NCI-H345 (cell line): ENCODE measurements at places on chromosomes 5 and 9.
A peak's percentile ranks its signal among the peaks of the same experiment; 100 is the strongest.

- DNase-seq: no peak
Observed at GRCh38 chr5:59874675-59875074, 18.9 kb downstream of the PDE4D start.

DNA sequence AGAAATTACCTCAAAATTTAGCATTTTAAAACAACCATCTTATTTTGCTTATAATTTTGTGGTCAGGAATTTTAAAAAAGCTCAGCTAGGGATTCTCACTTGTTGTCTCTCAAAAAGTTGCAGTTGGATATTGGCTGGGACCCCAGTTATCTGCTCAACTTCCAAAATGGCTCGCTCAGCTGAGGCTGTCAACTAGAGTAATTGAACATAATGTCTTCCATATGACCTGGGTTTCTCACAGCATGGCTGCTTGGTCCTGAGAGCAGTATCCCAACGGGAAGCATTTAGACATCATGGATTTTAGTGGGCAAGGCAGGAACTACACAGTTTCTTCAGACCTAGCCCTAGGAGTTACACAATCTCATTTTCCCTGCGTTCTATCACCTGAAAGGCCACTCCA lies 63.6 kb upstream of the SPEF2 start:
- DNase-seq: no peak

- peak; percentile 67 for DNase-seq
Observed at GRCh38 chr9:117403848-117404247, 11.0 kb downstream of the ASTN2 start.

DNA sequence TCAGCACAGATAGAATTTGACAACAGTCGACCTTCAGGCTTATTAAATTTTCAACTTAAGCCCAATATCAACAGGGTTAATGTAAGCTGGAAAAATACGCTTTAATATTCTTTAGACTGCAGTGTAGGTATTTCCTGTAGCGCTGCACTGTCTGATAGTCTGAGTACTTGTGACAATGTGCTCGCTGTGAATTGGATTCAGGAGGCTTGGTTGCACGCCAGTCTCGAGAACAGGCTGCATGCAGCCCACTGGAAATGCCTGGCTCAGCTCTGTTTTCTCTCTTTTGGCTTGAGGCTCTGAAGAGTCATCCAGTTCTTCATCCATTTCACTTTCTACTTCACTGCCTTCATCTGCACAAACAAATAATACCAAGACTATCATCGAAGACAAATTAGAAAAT lies 300.9 kb downstream of the RFX3 start:
- DNase-seq: no peak

DNA sequence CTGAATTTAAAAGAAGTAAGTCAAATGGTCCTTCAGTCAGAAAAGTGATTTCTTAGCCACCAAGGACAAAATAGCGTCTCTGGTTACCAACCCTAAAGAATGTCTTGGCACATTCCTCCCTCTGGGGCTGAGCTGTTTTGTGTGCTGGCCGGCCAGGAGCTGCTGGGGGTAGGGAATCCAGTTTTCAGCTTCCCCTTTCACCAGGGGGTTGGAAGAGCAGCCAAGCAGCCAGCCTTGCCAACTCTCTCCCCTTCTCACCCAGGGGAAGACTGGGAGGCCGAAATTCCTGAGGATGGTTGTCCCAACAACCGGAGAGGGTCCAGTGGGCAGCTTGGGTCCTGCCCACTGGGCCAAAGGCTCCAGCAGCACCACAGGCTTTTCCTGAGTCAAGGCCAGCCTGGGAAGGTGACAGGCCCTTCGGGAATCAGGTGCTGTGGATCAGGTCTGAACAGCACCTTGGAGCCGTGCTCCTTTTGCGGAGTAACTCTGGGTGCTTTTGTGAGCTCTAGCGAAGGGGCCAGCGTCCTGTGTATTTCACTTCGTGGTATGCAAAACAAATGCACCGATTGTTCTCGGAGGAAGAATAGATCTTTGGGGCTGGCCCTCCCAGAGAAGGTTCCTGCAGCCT lies 4.2 kb downstream of the WWC1 start:
- no peak for DNase-seq

GRCh38 chr9:76654575-76654974 lies 109.7 kb upstream of the PCA3 start:
- DNase-seq: no peak

- DNase-seq: no peak
Observed at GRCh38 chr5:157800137-157800536, 56.6 kb downstream of the LSM11 start.

- DNase-seq: no peak
Observed at GRCh38 chr9:114820776-114821501, 15.1 kb upstream of the TNFSF15 start.

- DNase-seq: peak; percentile 14
Observed at GRCh38 chr9:81517954-81518353, 171.4 kb downstream of the TLE1 start.

DNA sequence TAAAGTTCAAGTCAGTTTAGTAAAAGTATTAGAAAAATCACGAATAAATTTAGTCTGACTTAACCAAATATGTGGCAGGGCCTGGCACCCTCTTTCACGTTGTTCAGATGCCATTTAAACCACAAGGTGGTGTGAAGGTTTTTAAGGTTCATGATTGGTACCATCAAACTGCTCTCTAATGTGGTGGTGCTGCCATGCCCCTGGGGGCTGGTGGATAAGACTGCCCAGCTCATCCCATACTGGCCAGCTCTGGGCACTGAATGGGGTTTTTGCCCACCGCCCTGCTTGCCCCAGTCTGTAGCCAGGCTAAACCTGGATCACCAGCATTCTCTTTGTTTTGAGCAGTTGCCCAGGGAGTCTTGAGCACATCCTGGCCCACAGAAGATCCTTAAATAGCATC lies 159.3 kb downstream of the GABBR2 start:
- DNase-seq: no peak

DNA sequence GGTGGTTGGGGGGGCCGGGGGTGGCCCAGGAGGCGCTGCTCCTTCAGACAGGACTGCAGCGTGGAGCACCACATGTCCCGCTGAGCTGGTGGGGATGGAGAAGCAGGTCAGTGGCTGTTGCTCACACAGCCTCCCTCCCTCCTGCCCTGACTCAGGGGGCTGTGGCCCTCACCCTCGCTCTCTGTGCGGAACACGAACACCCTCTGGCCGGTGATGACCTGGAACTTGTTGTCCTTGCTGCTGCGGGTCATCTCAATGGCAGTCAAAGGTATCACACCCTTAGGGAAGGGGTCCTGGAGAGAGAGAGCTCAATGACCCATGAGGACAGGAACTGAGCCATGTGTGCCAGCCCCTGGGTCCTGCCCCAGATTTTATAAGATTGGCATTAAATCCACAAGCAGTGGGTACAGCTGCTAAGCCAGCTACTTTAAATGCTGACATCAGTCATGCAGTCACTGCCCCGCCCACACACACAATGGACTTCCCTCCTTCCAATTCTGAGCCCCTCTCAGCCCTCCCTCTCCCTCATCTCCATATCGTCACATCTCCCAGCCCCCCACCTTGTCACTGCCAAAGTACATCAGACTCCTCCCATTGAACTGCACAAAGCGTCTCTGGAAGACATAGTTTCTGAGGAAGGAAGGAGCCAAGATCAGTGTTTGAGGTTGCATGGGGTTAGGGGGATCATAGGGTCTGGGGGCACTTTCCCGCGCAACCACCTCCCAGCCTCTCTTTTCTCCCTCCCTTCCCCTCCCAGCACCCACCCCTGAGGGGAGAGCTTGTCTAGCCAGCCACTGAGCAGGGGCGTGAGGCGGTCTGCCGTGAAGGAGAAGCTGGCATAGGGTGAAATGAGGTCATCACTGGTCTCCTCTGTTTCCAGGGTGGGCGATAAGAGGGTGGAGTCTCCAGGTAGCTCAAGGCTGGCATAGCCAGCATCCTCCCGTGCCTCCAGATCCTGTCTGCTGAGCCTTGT lies 8.9 kb downstream of the ARAP3 start:
- no peak for DNase-seq

GRCh38 chr9:133845440-133845839 lies 107.3 kb upstream of the SARDH start:
- DNase-seq: no peak

DNA sequence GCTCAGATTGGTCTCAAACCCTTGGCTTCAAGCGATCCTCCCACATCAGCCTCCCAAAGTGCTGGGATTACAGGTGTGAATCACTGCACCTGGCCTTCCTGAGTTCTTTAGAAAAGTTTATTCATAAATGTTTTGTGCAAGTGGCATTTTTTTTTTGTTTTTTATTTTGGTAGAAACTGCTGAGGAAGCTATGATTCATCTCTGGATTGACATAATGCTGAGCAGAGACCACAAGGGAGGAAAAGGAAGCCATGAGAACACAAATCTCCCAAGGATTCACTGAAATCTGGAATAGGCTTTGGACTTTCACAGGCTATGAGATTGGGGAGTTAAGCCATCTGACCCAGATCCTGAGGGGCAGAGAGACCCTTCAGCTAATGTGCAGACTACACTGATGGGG lies 3.4 kb upstream of the SLC46A2 start:
- no peak for DNase-seq

- no peak for DNase-seq
Observed at GRCh38 chr5:67878933-67879332, 336.6 kb upstream of the PIK3R1 start.

GRCh38 chr5:40080191-40080590 lies 599.5 kb upstream of the PTGER4 start:
- DNase-seq: no peak

DNA sequence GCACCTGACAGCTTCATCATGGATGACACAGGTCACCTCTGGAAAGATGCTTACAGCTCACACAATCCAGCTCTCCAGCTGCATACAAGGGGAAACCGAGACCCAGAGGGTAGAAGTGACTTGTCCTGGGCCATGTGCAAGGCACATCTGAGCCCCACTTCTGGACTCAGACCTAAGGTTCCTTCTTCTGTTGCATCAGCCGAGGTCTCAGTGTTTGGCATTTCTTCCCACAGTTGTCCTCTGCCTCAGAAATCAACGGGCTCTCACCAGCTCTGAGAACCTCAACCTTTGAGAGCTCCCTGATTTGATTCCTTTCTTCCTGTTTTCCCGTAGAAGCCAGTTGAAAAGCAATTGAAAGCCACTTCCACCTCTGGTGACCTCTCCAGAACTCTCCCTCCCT lies 38.7 kb upstream of the COL15A1 start:
- no peak for DNase-seq

- DNase-seq: no peak
Observed at GRCh38 chr9:18791074-18791473, 241.9 kb downstream of the SAXO1 start.

- DNase-seq: no peak
Observed at GRCh38 chr9:92794426-92794825, 29.8 kb upstream of the BICD2 start.

DNA sequence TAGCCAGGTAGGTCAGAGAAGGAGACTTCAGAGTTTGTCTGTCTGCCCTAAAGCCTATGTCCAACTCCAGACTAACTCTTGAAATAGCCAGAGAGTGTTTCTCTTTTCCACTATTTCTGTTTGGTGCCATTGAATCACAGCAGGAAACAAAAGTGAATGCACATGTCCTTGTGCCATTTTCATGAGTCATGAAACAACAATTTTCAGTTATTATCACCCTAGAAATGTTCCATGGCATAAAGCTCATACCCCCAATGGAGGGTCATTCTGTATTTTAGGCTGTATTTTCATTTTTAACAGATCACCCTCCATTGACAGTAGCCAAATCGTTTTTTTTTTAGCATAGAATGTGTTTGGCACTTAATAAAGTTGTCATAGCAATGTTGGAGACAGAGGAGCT lies 124.7 kb downstream of the PAPPA start:
- DNase-seq: no peak

- DNase-seq: no peak
Observed at GRCh38 chr5:91386120-91386519, 3.0 kb upstream of the ARRDC3 start.

GRCh38 chr9:5708414-5708813 lies 79.5 kb downstream of the RIC1 start:
- no peak for DNase-seq

DNA sequence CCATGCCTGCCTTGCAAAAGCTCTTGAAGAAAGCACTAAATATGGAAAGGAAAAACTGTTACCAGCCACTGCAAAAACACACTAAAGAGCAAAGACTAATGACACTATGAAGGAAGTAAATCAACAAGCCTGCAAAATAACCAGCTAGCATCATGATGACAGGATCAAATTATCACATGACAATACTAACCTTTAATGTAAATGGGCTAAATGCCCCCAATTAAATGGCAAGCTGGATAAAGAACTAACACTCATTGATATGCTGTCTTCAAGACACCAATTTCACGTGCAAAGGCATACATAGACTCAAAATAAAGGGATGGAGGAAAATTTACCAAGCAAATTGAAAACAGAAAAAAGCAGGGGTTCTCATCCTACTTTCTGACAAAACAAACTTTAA lies 231.8 kb upstream of the RGMB start:
- no peak for DNase-seq

- DNase-seq: no peak
Observed at GRCh38 chr9:25117791-25118190, 560.5 kb downstream of the TUSC1 start.

DNA sequence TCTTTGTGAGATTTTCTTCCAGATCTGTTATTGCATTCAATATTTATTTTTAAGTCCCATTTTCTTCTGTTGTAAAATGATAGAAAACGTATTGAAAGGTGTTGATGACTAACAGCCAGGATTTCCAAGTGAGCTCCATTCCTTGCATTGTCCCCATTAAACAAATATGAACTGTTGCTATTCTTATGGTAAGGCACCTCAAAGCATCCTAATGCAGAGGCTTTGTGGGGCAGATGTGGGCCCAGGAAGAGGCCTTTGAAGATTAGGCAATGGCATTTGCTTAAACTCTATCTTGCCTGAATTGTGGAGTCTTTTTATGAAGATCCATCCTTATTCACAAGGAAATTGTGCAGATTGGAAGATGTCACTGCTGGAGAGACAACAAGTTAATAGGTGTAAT lies 38.9 kb downstream of the NTRK2 start:
- no peak for DNase-seq

- DNase-seq: no peak
Observed at GRCh38 chr9:126126807-126127206, 199.8 kb upstream of the MVB12B start.

DNA sequence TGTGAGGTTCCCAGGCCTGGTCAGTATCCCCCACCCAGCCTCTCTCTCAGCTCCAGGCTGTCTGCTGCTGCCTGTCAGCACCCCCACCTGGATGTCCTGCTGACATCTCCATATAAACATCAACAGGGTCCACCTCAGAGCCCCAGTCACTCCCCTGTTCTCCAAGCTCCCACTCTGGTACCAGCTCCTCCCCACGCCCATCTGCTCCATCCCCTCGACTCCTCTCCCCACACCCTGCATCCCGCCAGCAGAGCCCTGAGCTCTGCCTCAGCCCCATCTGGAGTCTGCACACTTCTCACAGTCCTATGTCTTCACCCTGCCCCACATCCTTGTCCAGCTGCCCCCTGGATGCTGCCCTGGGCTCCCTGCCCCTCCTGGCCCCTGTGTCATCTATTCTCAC lies 67.7 kb upstream of the LRRTM2 start:
- DNase-seq: no peak

DNA sequence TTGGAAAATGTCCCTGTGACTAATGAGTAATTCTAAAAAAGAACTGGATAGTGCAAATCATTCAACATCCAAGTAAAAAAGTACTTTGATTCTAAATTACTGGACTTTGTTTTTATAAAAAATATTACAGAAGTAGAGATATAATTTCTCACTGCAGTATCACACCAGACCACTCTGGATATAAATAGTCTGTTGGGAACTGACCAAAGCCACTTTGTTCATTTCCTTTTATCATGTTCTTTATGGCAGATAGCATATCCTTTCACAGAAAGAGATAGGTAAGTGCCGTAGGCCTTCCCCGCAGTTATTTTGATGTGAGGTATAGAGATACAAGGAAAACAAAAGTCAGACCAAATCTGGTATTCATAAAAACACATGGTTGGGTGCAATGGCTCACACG lies 827.4 kb upstream of the GRAMD2B start:
- no peak for DNase-seq
